Activated CD8-positive, alpha-beta T cell treated with anti-CD3 and anti-CD28 coated beads, Interleukin-2, amount 10 ng/mL, durations not matched to agents 7 days and 5 days (primary cell): ENCODE measurements at places on chromosomes 7 and 10.
A peak's percentile ranks its signal among the peaks of the same experiment; 100 is the strongest.

DNA sequence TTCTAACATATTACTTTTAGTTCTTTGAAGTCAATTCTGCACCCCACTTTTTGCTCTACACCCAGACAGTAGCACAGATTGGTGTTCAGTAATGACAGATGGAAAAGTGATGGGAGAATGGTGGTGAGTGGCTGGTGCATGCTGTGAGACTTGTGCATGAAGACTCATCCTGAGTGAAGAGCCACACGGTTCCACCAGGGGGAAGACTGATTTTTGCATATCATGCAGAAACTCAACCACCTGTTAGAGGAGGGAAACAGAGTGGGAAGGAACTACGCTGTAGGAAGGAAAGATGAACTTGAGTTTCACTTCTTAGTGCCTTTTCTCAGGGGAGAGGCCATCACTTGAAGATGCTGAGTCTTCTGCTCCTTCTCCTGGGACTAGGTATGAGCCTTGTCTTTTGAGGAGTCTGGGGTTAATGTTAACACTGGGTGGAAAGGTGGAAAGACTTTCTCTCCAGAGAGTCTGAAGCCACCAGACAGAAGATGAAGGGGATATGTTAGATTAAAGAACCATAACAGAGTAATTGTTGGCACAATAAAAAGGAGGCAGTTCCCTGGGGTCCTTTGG is 9.3 kb upstream of the PRSS1 start:
- DNase-seq: no peak

DNA sequence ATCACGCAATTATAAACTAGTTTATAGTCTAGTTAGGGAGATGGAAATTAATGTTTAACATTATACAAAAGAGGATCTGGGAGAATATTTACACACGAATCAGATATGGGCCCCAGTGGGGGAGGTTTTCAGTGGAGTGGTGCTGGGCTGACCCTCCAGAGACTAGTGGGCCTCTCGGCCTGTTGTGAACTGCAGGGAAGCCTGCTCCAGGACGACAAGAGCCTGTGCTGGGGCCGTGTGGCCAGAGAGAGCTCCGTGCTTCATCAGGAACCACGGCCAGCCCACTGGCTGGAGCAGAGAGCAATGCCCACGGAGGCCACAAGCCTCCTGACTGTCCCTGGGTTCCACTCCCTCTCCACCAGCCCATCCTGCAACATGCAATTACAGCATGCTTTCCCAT is 11.3 kb upstream of the ESYT2 start:
- DNase-seq: no peak

DNA sequence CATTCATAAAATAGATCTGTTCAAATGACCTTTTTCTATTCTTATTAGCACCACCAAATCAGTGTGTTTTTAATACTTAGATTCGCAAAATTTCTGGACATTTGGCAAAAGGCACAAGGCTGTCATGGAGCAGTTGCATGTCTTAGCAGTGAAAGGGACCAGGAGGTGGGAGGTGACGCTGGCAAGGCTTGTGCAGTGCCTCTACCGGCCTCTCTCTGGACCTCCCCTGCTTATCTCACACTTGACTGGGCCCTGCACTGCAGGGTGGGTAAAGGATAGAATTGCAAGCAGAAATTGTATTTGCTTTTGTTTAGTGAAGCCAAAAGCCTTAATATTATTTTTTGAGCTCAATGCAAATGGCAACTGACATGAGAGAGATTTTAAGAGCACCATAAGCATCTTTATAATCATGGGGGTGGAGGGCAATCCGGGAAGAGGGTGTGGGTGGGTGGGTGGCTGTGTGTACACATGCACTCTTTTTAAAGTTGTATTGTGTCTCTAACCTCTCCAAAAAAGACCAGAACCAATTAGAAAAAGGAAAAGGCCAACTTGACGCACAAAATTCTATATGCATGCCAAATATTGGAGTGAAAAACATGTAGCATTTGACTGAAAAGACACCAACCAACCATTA is 106.3 kb downstream of the WNT2 start:
- no peak for DNase-seq

DNA sequence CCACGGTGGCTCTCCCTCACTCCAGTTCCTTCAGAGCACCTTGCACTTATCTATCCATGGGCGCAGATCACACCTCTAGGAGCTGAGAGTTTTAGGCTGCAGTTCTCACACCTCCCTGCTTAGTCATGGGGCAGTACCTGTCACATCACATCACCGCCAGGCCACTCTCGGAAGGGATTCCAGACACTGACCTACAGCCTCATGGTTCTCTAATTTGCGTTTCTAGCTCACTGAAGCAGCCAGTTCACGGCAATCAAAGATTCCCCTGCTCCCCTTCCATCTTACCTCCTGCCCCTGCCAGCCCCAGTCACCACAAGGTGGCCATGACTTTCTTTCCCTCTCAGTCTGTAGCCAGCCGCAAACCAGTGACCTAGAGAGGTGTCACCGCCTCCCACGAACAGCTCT is 34.2 kb downstream of the ADRB1 start:
- no peak for DNase-seq

DNA sequence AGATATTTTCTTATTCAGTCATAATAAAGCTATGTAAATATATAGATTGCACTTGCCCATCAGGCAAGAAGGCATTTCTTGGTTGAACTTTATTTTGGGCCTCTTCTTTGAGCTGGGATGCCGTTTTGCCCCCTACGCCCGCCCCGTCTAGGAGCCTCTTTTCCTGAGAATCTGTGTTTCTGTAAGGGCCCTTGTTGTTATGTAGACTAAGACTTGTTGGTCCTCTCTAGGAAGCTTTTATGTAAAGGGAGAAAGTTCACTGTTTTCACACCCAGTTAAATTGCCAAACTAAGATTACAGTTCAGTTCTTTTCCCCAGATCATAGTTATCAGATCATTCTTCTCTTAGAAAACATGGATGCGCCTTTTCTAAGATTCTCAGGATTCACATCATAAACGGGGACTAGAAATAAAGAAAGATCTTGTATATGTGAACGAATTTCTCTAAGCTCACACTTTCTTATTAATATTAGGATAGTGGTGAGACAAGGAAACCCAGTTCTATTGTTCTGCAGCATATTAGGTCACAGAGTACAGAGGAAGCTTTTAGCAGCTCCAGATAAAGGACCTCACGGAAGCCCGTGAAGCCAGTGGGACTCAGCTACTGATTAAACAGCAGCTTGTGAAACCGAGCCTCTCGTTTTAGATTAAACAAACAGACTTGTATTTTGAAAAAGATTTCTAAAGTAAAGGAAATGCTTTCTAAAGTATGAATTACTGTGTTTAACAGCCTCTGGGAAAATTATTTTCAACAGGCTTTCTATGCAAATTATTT is 3.8 kb downstream of the LMTK2 start:
- DNase-seq: no peak

DNA sequence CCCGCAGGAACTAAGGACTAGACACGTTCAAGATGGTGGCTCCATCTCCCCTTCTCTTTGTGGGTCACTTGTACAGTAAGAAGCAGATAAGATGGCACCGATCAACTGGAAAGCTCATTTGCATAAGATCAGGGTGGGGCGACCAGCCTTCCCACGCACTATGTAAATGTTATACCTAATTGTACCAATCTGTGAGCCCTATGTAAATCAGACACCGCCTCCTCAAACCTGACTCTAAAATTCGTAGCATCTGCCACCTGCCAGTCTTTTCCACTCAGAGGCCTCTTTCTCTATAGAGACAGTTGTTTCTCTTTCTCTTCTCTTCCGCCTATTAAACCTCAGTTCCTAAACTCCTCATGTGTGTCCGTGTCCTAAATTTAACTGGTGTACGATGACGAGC is 324.5 kb downstream of the PHF14 start:
- no peak for DNase-seq

- no peak for DNase-seq
Measured at GRCh38 chr10:86234107-86234506, 132.5 kb downstream of the GRID1 start.

GRCh38 chr7:24073651-24074420 is 210.2 kb upstream of the NPY start:
- DNase-seq: no peak

DNA sequence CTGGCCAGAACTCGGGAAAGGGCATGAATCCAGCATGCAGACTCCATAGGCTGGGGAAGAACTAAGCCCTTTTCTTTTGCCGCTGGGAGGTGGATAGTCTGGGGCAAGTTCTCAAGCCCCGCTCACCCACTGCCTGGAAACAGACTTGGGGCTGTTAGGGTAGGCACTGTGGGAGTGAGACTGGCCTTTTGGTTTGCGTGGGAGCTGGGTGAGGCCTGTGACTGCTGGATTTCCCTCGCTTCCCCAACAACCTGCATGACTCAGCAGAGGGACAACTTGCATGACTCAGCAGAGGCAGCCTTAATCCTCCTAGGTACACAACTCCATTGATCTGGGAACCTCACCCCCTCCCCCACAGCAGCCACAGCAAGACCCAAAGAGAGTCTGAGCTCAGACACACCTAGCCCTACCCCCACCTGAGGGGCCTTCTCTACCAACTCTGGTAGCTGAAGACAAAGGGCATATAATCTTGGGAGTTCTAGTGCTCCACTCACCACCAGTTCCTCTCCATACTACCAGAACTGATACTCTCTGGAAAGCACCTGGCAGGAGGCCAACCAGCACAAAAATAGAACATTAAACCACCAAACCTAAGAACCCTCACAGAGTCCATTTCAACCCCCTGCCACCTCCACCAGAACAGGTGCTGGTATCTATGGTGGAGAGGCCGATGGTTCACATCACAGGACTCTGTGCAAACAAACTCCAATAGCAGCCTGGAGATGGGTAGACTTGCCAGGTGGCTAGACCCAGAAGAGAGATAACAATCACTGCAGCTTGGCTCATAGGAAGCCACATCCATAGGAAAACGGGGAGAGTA is 81.4 kb upstream of the LAMB4 start:
- DNase-seq: no peak

- no peak for DNase-seq
Measured at GRCh38 chr10:70253878-70254765, 20.9 kb upstream of the PPA1 start.

DNA sequence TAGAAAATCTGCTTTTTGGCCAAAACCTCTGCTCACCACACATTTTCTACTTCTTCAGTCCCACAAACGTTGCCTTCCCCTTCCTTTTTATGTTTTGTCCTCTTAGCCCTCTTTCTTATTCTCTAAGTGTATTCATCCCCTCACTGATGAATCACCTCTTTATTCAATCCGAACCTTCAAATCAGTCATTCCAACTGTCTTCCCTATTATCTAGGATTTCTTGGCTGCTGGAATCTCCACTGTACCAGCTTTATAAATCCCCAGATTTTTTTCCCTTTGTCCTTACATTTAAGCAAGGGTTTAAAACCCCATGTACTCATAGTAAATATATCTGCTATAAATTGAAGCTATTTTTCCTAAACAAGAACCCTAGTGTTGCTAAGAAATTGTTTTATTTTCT is 176.9 kb downstream of the SEMA3A start:
- no peak for DNase-seq

GRCh38 chr7:20075992-20076820 is 141.0 kb downstream of the MACC1 start:
- no peak for DNase-seq

GRCh38 chr10:70669015-70669414 is 3.3 kb upstream of the ADAMTS14 start:
- DNase-seq: no peak

GRCh38 chr10:32386623-32387260 is 39.8 kb upstream of the EPC1 start:
- no peak for DNase-seq

GRCh38 chr10:2958659-2959058 is 108.7 kb upstream of the PFKP start:
- DNase-seq: no peak

DNA sequence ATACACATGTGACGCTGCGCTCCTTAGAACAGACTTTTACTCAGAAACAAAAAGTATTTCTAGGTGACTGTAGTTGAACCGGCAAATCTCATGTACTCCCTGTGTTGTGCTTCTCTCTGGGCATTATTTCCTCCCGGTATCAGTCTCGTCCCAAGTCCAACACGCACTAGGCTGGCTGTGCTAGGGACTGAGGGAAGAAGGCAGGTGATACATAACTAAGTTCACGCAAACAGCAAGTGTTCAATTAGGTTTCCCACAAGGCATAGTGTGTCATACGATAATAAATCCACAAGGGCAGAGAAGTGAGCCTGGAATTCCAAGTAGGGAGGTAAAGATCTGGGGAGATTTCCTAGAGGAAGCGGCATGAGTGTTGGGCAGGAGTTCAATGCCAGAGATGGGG is 20.4 kb downstream of the FAM53B start:
- no peak for DNase-seq

- DNase-seq: no peak
Measured at GRCh38 chr10:5481121-5481520, 18.2 kb downstream of the CALML5 start.

- no peak for DNase-seq
Measured at GRCh38 chr10:13393640-13394039, 45.5 kb upstream of the SEPHS1 start.

GRCh38 chr7:111138193-111138569 is 47.3 kb downstream of the LRRN3 start:
- peak; percentile 78 for DNase-seq

GRCh38 chr10:8181496-8182157 is 127.1 kb downstream of the GATA3 start:
- DNase-seq: no peak

DNA sequence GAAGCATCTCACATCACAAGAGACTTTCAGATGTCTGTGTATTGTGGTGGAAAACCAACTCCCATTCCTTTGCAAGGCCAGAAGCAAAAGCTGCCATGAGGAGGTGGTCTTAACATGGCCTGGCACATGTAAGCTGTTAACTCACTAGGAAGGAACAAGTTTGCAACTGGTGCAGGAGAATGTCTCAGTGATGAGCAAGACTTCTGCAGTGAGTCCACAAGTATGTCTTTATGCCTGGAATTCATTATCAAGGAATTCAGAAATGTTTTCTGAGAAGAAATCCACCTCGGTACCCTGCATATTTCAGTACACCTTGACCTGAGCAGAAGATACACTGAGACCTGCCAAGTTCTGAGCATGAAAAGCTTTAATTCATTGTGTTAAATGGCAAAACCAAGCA is 1033.1 kb downstream of the NRG3 start:
- no peak for DNase-seq

- DNase-seq: no peak
Measured at GRCh38 chr7:28503396-28503795, 91.1 kb downstream of the CREB5 start.

DNA sequence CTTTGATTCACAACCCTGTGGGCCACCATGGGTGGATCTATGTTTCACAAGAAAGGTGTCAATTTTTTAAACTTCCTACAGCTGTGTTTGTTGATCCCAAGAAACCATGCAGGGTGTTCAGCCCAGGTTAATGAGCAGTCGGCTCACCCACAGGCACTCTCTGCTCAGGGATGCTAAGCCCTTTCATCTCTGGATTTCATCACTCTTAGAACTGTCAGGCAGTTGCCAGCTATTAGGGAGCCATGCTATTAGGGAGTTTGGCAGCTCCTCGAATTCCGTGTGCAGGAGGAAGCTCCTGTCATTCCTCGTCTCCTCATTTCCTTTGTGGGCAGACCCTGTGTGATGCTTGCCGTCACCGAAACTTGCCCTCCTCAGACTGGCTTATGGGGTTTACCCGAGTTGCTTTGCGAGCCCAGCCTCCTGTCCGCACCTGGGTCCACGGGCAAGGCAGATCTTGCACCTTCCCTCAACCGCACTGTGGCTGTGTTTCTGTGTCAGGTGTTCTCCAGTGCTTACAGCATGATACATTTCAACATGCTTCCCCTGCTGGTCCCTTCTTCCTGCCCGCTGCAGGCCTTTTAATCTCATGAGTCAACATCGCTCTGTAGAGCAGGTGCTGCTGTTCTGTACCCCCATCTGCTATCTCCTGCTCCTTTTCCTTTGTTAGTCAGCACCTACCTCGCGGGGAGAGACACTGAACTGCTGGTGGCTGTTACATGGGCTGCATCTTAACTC is 509.8 kb downstream of the SUGCT start:
- DNase-seq: peak; percentile 52

GRCh38 chr7:120841608-120842007 is 16.3 kb downstream of the TSPAN12 start:
- no peak for DNase-seq
